ENCODE measurements at places on chromosomes 1 and 21.

GRCh38 chr1:179253286-179253972, 24.0 kb upstream of the ABL2 start:
- DNase-seq: peak; percentile 34

DNA sequence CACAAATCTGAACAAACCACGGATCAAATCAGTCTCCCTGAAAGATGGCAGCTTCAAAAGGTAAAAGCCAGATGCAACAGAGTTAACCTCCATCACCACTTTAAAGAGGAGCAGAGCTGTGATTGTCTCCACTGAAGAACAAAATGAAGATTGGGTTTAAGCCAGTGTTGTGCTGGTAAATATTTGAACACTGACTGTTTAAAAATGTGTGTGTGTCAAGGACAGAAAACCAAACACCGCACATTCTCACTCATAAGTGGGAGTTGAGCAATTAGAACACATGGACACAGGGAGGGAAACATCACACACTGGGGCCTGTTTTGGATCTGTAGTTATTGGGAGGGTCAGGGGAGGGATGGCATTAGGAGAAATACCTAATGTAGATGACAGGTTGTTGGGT, 83.9 kb downstream of the ST6GALNAC5 start:
- peak; percentile 70 for DNase-seq

- DNase-seq: peak; percentile 71
These were observed 177.9 kb downstream of the CLIC6 start for GRCh38 chr21:34846601-34847112.

- DNase-seq: no peak
These were observed 12.7 kb downstream of the COL6A2 start for GRCh38 chr21:46110499-46111192.

DNA sequence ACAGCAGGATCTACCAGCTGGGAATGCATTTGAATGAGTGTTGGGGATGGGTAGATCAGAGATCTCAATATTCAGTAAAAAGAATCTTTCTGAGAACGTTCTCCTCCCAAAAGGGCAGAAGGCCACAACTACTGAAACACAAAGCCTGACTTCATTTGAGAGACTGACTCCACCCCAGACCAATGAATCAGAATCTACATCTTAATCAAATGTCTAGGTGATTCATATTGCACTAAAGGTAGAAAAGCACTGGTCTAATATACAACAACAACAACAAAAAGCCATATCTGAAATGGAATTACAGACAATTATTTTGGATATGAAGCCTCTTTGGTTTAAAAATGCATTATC, 123.9 kb downstream of the SMYD3 start:
- DNase-seq: no peak

- DNase-seq: no peak
These were observed 30.0 kb downstream of the XCL2 start for GRCh38 chr1:168513656-168514404.

DNA sequence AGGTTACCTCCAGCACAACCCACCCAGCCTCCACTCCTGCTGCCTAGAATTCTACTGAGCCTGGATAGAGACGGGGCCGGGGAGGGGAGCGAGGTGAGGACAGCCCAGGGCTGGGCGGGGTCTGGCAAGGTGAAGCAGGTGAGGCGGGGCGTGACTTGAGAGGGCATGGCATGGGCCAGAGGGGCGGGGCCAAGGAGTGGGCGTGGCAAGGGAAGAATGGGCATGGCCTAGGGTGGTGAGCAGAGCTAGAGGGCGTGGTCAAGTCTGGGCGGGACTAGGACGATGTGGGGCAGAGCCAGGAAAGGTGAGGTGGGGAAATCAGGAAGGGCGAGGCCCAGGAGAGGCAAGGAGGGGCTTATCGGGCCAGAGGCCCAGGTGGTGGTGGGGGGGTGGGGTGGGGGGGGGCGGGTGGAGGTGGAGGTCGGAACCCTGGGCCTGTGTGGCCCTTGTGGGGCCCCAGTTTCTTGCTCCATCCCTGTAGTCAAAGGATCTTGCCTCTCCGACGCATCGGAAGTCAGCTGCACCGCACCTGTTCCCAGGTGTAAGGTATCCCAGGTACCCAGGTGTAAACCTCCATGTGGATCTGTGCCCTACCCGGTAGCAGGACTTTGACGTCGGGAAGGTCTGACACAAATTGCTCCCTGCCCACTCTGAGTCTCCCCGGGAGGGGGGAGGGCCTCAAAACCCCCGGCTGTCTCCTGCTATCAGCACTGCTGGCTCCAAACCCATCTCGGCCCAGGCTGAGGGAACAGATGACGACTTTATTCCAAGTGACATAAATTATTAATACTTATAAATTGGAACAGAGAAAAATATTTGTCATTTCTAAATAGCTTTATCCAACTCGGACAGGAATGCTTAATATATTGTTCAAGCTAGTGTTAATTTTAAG, 32.9 kb upstream of the UTS2 start:
- DNase-seq: no peak

DNA sequence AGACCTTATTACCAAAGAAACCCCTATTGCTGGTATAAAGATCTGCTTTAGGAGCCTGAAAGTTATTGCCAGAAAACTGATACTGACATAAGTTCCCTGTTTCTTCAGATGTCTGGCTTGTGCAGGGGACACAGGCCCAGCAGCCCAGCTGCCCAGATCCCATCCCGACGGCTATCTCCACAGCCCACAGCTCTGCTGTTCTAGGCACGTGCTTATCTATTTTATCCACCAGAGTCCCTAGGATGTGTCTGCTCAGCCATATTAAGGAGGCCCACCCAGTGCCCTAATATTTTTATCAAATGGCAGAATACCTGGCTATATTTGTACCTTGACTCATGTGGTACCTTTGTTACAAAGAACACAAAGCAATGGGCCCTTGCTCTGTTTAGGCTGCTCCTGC, 58.9 kb downstream of the DDX20 start:
- no peak for DNase-seq

- no peak for DNase-seq
These were observed 20.0 kb downstream of the NOL9 start for GRCh38 chr1:6534248-6534822.

DNA sequence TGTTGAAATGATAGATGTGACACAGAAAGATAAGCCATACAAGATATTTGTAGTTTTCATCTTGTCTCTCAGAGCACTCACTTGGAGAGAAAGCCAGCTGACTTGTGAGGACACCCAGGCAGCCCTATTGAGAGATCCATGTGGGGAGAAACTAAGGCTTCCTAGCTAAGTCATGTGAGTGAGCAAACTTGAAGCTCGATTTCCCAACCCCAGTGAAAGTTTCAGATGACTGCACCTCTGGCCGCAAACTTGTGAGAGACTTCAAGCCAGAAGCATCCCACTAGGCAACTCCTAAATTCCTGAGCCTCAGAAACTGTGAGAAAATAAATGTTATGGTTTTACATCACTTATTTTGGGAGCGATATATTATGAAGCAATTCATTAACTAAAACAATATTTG, 832.3 kb downstream of the LTN1 start:
- no peak for DNase-seq

DNA sequence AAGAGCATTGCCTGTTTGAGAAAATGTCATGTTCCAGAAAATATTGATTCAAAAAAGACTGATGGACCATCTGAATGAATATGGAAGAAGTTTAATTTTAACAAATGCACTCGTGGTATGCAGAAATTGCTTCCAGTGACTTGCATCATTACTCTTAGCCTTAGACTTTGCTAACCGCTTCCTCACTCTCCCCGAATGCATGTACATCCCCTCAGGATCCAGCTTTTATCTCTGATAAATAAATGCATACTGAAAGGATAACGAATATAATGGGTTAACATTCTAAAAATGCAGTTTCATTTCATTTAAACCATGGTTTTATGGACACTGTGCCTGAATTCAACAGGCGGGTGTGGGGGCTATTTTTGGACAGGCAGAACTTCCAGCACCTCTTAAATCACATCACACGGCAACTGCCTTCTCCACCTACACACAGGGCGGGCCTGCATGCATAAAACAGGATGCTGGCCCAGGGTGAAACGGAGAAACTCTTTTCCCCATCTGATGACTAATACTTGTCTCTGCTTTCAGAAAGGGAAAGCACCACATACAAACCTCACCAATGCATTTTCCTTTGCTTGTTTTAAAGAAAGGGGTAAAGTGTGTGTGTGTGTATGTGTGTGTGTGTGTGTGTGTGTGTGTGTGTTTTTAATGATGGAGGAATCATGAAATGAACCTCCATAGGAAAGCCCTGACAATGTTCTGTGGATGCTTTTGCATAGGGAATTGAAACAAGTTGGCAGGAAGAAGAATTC, 48.7 kb downstream of the SPAG17 start:
- DNase-seq: peak; percentile 94

DNA sequence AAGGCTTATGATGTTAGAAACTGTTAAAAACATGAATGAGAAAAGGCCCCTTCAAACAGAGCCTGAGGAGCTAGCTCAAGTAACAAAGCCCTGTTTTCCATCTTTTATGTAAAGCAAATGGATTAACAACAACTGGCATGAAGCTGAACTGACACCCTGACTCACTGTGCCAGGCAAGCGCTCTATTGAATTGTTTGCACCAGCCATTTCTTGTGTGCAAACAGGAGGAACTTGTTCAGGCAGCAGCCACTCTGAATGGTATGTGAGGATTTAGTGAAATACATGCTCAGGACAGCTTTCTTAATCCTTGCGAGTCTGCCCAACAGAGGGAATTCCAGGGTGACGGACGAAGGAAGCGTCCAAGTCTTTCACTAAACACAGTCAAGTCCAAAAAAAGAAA, 291.1 kb upstream of the ADGRL2 start:
- no peak for DNase-seq

GRCh38 chr1:32392325-32392724, 1.9 kb downstream of the BSDC1 start:
- DNase-seq: no peak

GRCh38 chr1:230277201-230278025, 148.7 kb downstream of the PGBD5 start:
- DNase-seq: no peak

- peak; percentile 26 for DNase-seq
These were observed 45.8 kb downstream of the RNF115 start for GRCh38 chr1:145778146-145778540.

- no peak for DNase-seq
These were observed 14.3 kb downstream of the LMX1A start for GRCh38 chr1:165342168-165342567.

GRCh38 chr21:26751305-26751704, 93.9 kb downstream of the ADAMTS1 start:
- no peak for DNase-seq

GRCh38 chr21:38864964-38865363, 59.2 kb downstream of the ETS2 start:
- DNase-seq: no peak

- DNase-seq: peak; percentile 17
These were observed 47.6 kb downstream of the SLC30A7 start for GRCh38 chr1:100943533-100943932.

DNA sequence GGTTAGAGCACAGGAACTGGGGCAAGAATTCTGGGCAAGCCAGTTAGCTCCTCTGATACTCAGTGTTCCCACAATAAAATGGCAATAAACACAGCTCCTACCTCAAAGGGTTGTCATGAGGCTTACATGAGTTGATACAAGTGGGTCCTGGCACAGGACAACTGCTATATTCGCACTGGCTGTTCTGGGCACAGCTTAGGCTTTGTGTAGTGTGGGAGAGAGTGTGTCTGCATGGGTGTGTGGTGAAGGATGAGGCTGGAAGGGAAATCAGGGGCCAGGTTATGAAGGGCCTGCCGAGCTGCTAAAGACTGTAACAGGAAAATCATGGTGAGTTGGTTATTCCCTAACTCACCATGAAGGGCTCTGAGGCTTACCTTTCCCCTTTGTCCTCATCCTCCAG, 18.7 kb downstream of the ETV3 start:
- DNase-seq: no peak

DNA sequence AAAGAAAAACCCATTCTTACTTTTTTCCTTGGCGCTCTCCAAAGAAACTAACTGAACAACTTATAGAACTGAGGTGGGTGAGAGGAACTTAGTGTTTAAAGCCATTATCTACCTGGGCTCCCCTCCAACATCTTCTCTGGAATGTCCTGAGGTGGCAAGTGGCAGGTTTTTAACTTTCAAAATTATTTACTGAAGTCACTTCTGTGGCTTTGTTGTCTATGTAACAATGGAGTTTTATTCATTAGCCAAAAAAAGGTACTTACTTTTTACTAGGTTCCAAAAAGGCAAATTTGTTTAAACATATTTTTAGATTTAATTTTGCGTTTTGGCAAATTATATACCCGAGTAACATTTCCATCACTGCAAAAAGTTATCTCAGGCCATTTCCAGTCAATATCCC, 2.4 kb downstream of the ENO1 start:
- no peak for DNase-seq

- no peak for DNase-seq
These were observed 215.5 kb upstream of the USP25 start for GRCh38 chr21:15514073-15514946.
